ENCODE measurements at places on chromosomes 6 and 20.
A peak's percentile ranks its signal among the peaks of the same experiment; 100 is the strongest.

DNA sequence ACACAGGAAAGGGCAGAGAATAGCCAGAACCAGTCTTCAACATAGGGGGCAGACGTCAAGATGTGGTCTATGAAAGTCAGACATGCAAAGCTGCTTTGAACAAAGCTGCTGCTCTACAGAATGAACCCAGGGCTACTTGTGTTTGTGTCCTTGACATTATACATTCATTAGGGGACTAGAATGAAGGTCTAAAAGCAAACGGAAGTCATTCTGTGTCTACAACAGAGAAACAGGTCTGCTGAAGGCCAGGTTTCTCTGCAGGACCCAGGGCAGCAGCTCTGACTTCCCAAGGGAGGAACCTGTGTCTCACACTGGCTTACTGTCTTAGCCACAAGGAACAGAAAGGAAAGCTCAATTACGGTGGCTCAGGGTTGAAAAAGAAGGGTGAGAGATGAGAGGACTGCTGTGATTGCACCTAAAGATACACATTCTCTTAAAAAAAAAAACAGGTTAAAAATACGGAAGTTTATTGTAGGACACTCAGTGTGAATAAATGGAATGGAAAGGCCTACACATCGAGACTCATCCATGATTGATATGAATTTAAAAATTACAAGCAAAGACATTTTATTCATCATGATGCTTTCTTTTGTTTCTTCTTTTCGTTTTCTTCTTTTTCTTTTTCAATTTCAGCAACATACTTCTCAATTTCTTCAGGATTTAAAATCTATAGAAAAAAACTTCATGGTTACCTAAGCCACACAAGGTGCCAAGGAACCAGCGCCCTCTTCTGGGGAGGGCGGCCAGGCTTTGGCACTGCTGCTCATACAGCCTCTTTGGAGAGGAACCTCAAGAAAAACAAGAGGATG lies 6.7 kb downstream of the PSMA7 start:
- DNase-seq = peak; percentile 9

GRCh38 chr6:80209430-80209829 lies 103.0 kb downstream of the BCKDHB start:
- DNase-seq = no peak

DNA sequence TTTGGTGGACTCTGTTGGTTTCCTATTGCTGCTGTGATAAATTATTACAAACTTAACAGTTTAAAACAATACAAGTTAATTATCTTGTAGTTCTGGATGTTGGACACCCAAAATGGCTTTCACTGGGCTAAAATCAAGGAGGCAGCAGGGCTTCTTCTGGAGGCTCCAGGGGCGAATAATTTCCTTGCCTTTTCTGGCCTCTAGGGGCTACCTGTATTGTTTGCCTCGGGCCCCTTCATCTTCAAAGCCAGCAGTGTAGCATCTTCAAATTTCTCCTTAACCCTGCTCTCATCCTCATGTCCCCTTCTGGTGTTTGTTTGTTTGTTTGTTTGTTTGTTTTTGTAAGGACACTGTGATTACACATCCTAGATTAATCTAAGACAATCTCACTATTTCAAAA lies 60.5 kb upstream of the ANKEF1 start:
- DNase-seq = no peak

DNA sequence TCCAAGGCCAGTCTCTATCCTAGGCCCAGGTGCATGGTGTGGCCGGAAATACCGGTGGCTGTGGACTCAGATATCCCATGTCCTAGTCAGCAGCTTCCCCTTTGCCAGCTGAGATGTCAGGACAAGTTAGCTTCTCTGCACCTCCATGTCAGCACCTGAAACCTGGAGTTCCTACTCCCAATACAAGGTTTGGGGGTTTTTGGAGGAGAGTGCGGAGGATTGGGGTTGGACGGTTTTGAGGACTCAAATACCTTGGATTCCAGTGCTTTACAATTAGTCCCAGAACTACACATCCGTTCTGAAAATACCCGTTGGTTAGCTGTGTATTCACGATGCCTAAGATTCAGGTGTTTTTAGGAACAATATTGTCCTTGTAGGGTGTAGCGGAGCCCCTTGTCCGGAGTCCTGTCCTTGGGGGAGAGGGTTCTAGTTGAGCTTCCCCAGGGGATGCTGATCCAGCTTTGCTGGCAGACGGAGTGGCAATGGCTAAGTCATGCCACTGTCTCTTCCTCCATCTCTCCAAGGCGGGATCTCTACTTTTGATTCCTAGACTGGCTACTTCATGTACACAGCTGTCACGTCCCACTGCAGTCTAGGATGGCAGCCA lies 45.0 kb downstream of the ADNP start:
- no peak for DNase-seq

DNA sequence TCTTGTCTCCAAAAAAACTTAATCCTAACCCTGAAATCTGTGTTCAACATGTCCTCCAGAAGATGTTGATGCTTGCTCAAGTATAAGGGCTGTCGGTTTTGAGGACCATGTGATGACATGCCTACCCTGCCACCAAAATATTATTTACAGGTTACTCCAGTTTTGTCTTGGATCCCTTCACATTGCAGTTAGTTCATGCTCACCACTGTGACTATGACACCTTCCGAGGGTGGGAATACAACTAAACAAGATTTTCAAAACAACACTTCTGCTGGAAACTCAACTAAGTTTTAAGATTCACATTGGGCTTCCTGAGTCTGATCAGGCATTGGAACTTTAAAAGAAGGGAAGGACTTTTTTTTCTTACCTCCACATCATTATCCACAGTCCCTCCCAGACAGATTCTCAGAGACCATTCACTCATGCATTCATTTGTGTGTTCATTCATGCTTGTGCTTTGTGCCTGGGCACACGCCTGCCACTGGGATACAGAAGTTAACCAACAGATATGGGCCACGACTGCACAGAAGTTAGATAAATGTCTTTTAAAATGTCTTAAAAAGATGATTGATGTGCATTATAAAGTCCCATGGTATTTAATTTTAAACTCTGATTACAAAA lies 118.7 kb upstream of the GJE1 start:
- DNase-seq = no peak

DNA sequence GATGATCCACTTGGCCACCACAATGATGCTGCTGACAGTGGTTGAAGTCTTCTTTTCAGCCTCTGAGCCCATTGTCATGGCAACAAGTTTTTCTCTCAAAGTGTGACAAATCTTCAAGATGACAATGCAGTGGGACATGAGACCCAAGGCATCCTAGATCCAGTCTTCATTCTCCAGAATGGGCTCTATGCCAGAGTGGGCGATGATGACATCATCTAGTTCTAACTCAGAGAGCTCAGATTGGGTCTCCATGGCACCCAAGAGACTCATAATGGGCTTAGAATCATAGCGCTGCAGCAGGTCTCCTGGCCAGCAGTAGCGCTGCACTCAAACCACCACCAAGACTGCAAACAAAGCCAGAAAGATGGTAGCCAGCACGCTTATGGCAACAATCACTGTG lies 973.6 kb downstream of the EYS start:
- DNase-seq = no peak

GRCh38 chr6:21263531-21264287 lies 329.8 kb upstream of the SOX4 start:
- DNase-seq = no peak

- no peak for DNase-seq
Measured at GRCh38 chr6:112310439-112311125, 36.5 kb upstream of the RFPL4B start.

DNA sequence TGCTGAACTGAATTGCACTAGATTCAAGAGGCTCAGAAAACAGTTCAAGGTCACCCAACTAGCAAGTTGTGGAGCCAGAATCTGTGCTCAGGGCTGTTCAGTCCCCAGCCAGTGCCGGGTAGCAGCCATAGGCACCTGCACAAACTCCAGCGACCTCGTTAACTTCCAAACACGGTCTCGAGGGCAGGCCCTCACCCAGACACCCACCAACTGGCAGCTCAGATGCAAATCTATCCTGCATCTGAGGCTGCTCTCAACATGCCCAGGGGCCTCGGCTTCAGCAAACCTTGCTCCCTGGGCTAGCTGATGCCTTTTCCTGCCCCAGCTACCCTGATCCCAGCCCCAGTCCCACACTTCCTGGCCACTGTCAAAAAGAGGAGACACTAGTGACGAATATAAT lies 3.7 kb downstream of the JPH2 start:
- DNase-seq = no peak

DNA sequence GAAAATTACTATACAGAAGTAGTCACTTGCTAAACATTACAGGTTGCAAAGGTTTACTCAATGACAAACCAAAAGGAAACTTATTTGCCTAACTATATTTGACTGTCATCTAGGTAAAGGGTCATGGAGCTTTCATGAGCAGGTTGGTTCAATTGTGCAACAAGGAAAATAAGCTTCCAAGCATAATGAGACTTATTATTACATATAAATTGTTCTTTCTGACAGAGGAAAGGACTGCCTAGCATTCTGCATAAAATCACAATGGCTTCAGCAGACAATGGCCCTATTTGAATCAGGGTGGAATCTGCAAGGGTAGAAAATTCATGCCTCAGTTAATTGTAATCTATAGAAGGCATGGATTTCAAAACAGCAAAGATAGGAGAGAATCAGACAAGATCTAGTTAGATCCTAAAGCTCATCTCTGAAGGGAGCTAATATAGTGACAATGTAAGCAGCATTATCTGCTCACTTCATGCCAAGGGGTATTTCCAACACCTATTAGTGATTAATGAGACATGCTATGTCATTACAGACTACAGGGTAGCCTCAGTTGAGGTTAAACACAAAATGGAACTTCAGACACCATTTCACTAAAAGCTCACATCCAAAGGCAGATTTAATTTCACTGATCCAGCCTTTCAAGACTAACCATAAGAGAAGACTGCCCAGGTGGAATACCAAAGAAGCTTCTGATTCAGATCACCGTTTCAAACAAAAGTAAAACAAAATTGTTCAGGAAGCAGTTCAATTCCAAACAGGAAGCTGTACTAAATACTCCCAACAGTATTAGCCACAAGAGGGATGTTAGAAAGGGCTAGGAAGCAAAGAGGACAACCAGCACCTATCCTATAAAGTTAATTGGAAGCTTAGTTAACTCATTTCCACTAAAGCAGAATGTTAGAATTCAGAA lies 8.5 kb downstream of the STAU1 start:
- DNase-seq = no peak

- DNase-seq = no peak
Measured at GRCh38 chr20:10067321-10067720, 32.5 kb downstream of the ANKEF1 start.

- peak; percentile 86 for DNase-seq
Measured at GRCh38 chr20:14337400-14338171, at the start of gene FLRT3. Gene FLRT3 (minus strand): TSS chr20:14337612. CDS start chr20:14327506, 10,106 bp downstream.

DNA sequence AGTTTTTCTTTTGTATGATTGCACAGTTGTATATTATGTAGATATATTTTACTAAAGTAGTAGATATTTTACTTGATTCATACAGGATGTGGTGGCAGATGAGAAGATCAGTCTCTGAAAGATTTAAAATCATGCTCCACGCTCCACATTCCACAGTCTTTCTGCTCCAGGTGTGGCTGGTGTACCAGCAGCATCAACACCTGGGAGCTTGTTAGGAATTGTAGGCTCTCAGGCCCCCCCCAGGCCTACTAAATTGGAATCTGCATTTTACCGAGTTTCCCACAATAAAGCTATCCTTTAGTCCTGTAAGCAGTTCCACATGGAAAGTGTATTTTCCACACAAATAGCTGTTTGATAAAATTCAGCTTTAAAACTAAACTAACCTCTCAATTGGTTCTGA lies 537.4 kb downstream of the BCKDHB start:
- DNase-seq = no peak

GRCh38 chr20:17097603-17098002 lies 129.2 kb upstream of the PCSK2 start:
- no peak for DNase-seq

- no peak for DNase-seq
Measured at GRCh38 chr20:61162451-61162850, 89.6 kb upstream of the CDH4 start.

DNA sequence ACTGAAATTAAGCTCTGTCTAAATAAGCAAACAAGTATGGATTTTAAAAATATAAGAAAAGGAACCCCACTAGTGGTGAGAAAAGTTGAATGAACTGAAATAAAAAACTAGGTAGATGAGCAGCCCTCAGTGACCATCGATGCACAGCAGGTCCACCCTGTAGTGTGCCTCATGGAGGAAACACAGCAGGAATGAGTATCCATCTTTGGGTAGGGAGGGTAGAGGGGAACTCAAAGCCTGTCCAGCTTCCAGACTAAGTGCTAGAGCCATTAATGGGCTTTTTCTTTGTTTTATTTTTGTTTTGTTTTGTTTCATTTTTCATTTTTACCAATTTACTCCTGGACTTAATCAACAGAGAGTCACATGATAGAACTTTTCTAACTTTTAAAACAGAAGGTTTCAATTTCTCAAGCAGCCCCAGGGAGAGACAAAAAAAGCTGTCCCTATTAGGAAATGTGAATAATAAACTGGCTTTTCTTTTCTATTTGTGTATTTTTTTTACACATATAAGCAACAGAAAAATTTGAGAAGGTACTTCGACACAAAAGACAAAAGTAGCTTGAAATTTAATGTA lies 700.6 kb downstream of the HACE1 start:
- no peak for DNase-seq

Measured in NCI-H1436 (cell line).